ENCODE measurements at places on chromosomes 11 and 22.

GRCh38 chr11:26734691-26735090, 12.8 kb upstream of the SLC5A12 start:
- DNase-seq = no peak

DNA sequence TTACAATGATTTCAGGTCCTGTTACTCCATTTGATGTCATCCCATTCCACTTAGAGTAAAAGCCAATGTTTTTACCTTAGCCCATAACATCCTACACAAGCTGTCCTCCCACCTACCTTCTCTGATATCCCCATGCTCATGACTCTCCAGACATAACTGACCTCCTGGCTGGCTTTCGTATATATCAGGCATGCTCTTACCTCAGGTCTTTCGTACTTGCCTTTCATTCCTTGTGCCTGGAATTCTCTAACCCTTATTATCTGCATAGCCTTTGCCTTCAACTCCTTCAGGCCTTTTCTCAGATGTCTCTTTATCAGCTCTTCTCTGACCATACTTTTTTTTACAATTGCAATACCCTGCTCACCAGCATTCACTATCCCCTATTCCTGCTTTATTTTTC, 10.3 kb upstream of the CYB5R2 start:
- no peak for DNase-seq

- no peak for DNase-seq
Observed at GRCh38 chr22:20408891-20409290, 14.9 kb downstream of the ZNF74 start.

DNA sequence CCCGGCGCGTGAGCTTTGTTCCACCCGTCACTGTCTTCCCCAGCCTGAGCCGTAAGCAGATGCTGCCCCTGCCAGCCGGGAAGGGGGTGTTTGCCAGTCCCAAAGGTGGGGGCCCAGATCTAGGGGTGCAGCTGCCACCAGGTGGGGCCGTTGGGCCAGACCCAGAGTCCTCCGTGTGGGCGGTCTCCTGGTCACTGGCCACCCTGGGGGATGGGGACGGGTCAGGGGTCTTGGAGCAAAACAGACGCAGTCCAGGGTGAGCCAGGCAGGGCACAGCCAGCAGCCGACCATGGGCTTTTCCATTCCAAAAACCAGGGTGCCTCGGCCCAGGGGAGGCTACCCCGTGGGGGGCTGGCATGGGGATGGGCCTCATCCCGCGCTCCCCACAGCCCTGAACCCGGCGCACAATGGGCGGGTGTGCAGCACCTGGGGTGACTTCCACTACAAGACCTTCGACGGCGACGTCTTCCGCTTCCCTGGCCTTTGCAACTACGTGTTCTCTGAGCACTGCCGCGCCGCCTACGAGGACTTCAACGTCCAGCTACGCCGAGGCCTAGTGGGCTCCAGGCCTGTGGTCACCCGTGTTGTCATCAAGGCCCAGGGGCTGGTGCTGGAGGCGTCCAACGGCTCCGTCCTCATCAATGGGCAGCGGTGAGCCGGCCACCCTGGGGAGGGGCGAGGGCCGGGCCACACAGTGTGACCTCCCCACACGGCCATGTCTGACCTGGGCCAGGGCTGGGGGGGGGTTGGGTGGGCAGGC, 3.5 kb downstream of the MUC5B start:
- no peak for DNase-seq

DNA sequence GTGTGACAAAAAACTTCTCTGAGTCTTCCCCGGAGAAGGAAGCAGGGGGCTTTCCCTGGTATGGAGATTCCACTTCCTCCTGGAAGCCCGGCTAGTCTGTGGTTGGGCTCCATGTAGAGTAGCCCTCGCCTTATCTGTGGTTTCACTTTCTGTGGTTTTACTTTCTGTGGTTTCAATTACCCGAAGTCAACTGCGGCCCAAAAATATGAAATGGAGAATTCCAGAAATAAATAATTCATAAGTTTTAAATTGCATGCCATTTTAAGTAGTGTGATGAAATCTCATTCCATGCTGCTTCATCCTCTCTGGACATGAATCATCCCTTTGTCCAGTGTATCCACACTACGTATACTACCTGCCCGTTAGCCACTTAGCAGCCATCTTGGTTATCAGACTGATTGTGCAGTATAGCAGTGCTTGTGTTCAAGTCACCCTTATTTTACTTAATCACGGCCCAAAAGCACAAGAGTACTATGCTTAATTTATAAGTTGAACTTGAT, 275.0 kb upstream of the SESN3 start:
- no peak for DNase-seq

GRCh38 chr11:92703449-92703830, 266.0 kb upstream of the MTNR1B start:
- no peak for DNase-seq

DNA sequence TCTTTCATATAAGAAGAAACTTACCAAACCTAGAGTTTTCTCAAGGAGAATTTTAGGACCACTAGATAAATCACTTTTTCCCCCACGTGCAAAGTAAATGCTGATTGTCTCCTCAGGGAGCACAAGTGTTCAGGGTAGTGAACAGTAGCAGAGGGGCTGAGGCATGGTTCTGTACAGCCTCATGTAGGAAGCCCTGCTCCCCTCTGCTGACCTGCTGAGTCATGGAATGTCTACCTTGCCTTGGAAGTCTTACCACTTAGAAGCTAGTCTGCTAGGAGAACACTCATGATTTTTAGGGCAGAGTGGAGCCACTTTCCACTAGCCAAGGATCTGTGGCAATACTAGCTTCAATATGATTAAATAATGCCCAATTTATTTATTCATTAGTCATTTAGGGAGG, 2120.6 kb upstream of the RAG2 start:
- no peak for DNase-seq

DNA sequence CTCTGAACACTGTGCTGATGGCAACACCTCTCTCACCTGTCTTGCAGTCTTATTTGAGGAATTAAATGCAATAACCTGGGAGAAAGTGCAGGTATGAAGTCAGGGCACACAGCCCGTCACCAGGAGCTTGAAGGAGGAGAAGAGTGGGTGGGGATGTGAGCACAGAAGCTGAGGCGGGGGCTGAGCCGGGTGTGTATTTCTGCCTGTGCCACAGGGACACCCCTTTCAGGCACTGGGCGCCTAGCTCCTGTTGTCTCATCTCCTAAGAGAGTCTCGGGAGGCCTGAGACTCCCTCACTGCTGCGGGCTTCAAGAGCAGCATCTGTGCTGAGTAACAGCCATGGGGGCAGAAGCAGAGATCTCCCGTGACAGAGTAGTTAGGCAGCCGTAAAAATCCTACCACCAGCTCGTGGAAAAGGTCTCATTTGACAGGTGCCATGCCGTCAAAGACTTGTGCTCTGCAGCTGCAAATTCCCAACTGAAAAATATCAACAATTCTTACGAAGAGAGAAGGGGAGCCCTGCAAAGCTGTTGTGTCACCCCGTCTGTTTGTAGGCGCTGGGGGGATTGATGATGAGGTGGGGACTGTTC, 26.8 kb downstream of the PARVB start:
- DNase-seq = no peak

- DNase-seq = no peak
Observed at GRCh38 chr11:79678780-79679452, 238.1 kb upstream of the TENM4 start.

DNA sequence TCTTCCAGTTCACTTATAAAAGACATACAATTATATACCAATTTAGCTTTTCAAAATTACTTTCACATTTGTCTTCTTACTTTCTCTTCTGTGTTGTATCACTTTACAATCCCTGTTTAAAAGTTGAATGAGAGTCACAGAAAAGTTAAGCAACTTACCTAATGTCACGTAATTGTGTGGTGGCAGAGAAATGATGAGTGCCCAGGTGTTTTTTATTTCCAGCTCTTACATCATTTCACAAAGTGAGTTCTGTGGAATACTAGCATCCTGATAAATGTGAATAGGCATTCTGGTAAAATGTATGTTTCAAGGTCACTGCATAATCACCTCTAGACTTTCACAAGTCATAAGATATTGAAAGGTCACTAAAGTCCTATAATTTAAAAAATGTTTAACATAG, 133.0 kb upstream of the FIBIN start:
- no peak for DNase-seq

DNA sequence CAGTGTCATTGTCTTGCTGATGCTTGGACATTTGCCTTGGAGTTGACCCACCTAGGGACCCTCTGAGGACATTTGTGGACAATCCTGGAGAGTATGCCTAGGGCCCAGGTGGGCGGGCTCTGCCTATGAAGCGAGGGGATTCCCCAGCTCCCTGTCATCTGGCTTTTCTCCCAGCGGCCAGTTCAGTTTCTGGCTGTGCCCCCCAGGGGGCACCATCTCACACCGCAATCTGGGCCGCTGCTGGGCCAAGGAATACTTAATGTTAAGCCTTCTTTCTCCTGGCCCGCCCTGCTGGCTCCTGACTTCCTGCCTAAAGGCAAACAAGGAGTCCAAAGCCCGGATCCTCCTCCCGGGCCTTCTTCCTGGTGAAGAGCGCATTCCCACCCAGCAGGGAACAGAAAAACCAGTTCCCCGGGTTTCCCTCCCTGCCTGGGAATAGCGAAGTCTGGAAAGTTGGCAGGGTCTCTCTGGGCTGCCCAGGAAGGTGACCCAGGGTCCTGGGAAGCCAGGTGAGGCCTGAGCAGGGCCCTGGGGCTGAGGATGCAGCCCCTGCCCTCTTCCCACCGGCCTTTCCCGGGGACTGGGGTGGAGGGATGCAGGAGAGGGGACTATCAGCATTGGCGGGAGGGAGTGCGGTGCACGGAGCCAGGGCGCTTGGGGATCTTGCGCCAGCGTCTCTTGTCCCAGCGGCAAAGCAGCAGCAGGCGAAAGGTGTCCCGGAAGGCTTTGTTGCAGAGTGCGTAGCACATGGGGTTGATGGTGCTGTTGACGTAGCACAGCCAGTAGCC, 11.9 kb downstream of the CHRM1 start:
- DNase-seq = no peak

DNA sequence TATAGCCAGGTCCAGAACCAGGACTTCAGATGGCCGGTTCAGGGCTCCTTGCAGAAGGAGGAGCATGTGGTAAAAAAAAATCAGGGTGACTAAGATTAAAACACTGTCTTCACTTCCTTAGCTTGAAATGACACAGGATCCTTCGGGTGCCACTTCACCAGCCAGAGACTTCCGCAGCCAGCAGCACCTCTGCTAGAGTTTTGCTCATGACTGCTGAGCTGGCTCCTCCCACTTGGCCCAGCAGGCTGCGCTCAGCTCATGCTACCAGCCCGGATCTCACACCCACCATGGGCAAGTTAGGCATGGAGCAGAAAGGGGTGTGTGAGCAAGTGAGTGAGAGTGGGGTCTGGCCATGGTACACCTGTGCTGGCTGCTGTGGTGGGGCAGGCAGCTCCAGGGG, 6.6 kb upstream of the MS4A18 start:
- no peak for DNase-seq

- no peak for DNase-seq
Observed at GRCh38 chr22:28594797-28595462, 84.7 kb downstream of the TTC28 start.

- no peak for DNase-seq
Observed at GRCh38 chr11:45968901-45969300, 46.4 kb downstream of the LARGE2 start.

DNA sequence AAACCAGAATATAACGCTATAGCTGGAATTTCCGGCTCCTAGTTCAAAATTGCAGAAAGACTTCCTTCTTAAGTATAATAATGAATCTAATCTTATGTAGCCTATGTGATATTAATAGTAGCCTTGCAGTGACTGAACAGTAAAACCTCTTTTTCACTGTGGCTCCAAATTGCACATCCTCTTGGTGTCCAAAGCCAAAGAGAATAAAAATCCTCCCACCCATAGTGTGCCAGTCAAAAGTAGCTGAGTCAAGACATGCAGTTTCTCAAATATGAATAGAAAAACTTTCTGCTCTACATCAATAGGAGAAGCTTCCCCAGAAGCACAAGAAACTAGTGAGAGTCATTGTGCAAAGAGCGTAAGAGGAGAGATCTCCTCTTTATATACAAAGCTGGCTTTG, 76.0 kb upstream of the PICALM start:
- DNase-seq = no peak

GRCh38 chr11:12110714-12111548, 541 bp downstream of the MICAL2 start:
- DNase-seq = no peak

DNA sequence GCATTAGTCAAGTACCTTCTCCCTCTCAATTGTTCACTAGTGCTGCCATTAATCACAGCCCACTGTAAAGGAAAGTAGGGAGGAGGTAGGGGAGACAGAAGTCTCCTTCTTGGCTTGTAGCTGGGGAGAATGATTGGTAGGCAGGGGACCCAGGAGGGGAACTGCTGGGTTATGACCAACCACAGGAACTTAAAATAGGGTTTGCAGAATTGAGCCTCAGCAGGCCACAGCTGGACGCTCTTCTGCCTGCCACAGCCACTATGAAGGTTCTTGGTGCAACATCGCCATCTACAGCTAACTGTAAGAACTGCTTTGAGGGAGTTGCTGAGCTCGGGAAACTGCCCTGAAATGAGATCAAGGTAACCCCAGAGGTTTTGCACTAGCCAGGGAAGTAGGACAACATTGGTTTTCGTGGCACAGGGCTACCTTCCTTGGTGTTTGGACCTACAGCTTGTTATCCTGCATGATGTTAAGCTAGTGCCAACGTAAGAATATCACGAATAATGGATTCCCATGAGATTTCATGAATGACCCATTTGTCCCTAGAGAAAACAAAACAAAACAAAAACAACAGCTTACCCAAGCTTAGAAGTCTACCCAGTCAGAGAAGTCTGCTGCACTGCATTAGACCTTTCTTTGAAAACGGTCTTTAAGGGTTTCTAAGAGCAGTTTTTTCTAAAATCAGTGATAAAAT, 787.1 kb upstream of the API5 start:
- DNase-seq = no peak
